ENCODE measurements at places on chromosomes 7 and 10.

- no peak for DNase-seq
These were observed 14.6 kb downstream of the PPIF start for GRCh38 chr10:79361726-79362397.

DNA sequence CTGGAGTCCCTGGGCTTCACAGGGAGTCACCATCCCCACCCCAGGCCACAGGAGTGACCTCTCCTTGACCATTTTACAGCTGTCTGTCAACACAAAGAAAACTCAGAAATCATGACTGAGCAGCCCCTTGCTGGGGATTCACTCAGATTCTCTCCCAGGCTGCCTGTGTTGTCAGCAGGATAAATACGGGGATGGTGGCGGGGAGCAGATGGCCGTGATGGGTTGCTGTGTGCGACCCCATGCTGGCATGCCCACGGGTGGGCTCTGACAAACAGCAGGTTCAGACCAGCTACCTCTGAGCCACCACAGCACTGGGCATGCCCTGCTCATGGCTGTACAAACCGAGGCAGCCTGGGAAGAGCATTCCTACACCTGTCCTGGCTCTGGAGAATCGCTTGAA lies 136.1 kb downstream of the SLIT1 start:
- DNase-seq = no peak

GRCh38 chr7:106795877-106796231 lies 69.2 kb upstream of the PIK3CG start:
- no peak for DNase-seq

GRCh38 chr7:140304191-140304799 lies 94.0 kb downstream of the SLC37A3 start:
- no peak for DNase-seq

GRCh38 chr7:20797462-20798080 lies 10.9 kb upstream of the SP8 start:
- DNase-seq = no peak

- DNase-seq = no peak
These were observed 27.4 kb downstream of the SFMBT2 start for GRCh38 chr10:7383442-7383841.

GRCh38 chr7:151248346-151249033 lies at the start of gene SMARCD3:
TSS of gene SMARCD3 (minus strand) at chr7:151248694. CDS start at chr7:151248562, 132 bp downstream.
- DNase-seq = peak; percentile 64

- DNase-seq = peak; percentile 51
These were observed 816 bp downstream of the DMTF1 start for GRCh38 chr7:87152897-87153641.

DNA sequence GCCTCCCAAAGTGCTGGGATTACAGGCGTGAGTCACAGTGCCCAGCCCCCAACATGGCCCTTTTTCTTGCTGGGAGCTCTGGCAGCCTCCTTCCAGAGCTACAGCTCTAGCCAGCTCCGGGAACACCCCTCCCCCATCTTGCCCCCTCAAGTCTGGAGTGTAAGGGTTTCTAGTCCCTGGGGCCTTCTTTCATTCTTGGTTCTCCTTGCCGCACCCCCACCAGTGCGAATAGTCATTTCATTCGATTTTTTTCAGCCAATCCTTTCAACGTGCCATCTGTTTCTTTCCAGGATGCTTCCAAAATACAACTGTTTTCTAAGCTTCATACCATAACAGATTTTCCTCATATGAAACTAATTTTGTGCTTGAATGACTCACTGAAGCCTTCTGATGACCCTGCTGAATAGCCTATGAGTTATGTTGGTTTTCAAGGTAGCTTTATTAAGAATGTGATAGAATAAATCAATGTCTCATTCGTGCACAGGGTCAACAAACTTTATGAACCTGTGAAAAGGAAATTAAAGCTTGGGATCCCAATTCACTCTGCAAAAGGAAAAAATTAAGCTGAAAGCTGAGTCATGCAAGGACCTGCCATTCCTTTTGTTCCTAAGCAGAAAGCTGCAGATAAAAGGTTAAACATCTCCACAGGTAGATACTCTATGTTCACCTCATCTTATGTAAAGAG lies 38.6 kb downstream of the CDC14C start:
- DNase-seq = no peak

GRCh38 chr7:108057951-108058481 lies 55.1 kb upstream of the LAMB1 start:
- DNase-seq = no peak

GRCh38 chr7:41886262-41886900 lies 183.5 kb upstream of the INHBA start:
- no peak for DNase-seq

DNA sequence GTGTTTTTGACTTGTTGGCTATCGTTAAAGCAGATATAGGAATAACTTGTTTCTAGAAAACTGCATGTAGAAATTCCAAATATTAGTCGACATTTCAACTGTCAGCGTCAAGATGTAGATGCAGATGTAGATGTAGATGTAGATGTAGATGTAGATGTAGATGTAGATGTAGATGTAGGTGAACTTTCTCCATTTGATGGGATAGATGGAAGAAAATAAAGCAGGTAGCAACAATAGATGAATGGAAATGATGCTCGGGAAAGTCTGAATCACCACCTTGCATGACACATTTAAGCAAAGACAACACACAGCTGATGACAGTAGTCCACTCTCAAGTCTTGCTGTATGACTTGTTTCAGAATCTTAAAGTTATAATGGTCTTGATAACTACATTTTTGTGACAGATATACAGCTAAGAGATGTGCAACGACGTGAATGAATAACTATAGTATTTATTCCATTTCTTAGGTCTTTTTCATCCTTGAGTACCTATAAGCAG lies 53.5 kb downstream of the SND1 start:
- DNase-seq = no peak

- no peak for DNase-seq
These were observed 178.5 kb downstream of the EBF3 start for GRCh38 chr10:129785536-129785981.

Data from mesothelial cell of epicardium (in vitro differentiated cells).